Cortex of kidney (tissue), 1 donor: ENCODE measurements at places on chromosomes 6 and 20.

DNA sequence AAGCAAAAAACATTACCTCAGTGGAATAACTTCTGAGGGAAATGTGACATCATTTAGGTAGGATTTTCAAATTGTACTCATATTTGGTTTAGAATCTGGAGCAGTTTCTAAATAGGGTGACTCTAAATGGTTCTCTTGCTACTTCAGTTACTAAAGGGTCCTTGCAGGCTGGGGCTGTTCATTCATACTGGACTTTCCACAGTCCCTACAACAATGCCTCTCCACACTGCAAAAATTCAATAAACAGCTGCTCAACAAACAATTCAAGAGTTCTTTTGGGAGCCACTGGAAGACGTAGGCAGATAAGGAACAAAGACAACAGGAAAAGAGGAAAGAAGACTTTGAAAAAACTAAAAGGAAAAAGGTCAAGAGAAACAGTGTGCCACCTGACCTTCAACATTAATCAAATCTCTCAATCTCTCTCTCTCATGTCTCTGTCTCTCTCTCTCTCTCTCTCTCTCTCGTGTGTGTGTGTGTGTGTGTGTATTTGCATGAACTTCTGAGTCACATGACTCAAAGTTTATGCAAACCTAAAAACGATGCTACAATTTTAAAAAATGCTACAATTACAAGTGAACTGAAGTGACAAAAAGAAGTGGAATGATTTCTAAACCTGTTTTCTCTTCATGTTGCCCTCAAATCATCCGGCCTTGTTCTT, 14.5 kb downstream of the NOL7 start:
- DNase-seq, result no peak

DNA sequence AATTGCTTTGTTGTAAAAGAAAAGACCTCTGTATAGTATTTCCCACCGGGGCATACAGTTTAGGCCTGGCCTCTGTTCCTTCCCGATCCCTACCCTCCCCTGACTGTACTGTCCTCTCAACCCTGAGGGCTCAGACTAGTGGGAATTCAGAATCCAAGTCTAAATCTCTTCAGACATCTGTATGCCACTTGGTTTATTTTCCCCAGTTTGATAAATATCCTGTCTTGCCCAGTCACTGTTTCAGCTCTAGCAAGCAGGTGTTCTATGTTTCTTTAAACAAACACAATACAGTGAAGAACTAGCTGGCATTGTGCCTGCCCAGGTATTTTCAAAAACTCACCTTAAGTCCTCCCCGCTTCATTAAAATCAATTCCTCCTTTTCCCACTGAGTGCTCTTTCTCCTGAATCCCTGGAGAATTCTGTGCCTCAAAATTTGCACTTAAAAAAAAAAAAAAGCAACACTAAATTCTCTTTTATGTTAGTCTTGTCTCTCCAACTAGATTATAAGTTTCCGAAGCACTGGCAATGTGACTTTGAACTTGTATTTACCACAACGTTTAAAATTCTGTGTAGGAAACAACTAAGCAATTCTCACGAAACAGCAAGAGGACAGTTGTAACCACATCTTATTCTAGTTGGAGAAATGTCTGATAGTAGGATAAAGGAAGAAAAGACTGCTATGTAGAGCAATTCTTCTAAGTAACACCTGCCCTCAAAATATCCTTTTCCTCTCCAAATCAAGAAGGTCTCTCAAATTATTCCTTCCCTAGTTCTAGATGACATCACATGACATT, 112.0 kb upstream of the CARMIL1 start:
- no peak for DNase-seq

DNA sequence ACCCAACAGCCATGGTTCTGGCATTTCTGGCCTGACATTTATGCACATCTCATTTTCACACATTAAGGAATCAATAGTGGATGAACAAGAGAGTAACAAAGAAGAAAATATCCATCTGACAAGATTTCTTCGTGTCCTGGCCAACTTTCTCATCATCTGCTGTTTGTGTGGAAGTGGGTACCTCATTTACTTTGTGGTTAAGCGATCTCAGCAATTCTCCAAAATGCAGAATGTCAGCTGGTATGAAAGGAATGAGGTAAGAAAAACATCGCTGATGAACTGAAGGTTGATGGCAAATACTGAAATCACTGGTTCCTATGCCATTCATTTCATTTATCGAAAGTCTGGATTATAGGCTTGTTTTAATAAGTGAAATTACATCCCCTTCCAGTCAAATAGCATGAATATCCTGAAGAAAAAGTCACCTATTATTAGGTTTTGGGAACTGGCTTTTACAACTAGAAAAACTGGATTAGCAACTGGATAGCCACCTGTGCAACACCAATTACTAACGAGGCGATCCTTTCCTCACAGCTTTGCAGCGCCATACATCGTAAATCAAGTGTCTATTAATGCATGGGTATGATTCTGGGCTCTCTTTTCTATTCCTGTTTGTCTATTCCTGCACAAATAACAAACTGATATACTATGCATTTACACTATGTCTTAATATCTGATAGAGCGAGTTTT, 50.2 kb upstream of the NOP56 start:
- no peak for DNase-seq

DNA sequence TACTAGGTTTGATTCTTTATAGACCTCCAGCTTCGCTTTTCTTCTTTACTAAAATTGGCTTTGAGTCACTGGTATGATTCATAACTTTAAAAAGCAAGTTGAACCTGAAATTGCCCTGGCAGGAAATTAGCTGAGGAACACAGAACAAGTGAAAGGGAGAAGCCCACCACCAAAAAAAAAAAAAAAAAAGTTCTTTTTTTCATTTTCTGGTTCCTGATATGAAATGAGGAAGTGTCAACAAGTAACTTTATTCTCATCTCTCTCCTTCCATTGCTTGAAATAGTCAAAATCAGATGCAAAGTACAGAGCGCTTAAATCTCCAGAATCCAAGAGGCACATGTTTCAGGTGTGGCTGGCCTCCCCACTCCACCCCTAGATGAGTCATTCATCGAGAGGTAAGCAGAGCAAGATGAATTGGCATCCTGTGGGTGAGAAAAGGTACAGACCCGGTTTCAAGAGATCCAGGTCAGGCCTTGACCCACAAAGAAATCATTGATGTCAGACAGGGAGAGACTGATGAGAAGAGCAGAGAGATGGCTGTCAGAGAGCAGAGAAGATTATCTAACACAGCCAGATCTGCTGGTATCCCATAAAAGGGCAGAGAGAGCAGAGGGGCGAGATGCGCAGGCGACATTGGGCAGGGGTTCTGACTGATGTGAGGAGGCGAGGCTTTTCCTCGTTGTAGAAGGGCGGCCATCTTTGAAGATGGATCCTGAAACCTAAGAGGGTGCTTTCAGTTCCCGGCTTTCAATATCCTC, 54.8 kb upstream of the MBOAT1 start:
- DNase-seq, result no peak

DNA sequence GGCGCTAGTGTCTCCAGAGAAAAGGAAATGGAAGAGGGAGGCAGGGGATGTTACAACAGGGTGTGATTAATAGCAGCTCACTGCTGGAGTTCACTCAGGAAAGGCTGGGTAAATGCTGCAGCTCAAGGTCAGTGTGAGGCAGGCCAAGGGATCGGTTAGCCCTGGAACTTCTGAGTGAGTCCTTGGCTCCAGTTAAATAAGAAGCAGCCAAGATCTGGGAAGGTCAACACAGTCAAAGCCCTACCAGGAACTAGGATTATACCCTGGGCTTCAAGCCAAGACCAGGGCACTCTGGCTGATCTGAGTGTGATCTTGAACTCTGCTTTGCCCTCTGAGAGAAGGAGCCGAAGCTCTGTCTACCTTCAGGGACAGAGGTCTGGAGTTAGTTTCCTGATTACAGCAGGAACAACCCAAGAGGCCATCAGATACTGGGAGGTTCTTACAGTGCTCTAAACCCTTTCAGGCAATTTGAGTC, 44.3 kb downstream of the TPD52L1 start:
- DNase-seq, result no peak

- DNase-seq, result no peak
Measured at GRCh38 chr6:88296694-88297093, 130.5 kb upstream of the CNR1 start.

DNA sequence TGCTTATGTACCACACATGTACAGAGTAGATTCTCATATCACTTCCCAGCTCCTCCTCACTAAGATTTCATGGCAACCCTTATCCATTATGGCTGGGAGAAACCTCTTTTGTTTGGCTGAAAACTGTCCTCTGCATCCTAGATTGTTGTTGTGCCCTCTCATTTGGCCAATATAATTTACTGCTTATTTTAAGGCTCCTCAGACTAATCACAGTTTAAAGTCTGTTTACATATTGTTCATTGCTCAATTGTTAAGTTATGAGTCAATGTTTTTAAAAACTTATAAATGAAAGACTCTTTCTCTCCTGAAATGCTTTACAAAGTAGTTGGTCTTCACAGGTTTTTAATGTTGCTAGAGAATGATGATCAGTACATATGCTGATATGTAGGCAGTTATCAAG, 57.3 kb downstream of the FAM83B start:
- DNase-seq, result no peak

DNA sequence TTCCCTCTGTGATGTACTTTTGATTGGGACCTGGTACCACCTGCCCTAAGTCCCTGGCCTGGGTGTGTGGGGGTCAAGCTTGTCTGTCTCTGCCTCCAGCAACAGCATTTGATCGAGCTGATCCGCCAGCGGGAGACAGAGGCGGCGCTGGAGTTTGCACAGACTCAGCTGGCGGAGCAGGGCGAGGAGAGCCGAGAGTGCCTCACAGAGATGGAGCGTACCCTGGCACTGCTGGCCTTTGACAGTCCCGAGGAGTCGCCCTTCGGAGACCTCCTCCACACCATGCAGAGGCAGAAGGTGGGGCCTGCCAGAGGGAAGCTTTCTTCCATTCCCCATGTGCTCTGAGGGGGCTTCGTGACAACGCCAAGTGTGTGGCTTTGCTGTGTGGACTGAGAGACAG, 5.4 kb downstream of the GID8 start:
- DNase-seq, result no peak

GRCh38 chr20:50395914-50396488, 114.2 kb upstream of the PTPN1 start:
- DNase-seq, result no peak

DNA sequence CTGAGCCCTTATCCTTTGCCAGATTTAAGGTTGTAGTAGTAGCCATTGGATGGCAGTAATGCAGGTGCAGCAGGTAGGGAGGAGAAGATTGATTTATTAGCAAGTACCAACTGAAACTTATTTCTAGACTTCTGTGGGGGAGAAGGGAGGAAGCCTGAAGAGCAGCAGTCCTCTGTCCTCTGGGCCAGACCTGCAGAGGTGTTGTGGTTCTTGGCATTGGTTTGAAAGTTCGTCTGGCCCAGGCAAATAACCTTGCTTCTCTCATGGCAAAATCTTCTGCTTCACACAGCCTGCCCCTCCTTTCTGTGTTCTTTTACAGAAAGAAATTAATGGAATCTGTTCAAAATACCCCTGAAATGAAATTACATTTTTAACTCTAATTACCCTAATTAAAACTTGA, 24.5 kb downstream of the RALY start:
- DNase-seq, result no peak

DNA sequence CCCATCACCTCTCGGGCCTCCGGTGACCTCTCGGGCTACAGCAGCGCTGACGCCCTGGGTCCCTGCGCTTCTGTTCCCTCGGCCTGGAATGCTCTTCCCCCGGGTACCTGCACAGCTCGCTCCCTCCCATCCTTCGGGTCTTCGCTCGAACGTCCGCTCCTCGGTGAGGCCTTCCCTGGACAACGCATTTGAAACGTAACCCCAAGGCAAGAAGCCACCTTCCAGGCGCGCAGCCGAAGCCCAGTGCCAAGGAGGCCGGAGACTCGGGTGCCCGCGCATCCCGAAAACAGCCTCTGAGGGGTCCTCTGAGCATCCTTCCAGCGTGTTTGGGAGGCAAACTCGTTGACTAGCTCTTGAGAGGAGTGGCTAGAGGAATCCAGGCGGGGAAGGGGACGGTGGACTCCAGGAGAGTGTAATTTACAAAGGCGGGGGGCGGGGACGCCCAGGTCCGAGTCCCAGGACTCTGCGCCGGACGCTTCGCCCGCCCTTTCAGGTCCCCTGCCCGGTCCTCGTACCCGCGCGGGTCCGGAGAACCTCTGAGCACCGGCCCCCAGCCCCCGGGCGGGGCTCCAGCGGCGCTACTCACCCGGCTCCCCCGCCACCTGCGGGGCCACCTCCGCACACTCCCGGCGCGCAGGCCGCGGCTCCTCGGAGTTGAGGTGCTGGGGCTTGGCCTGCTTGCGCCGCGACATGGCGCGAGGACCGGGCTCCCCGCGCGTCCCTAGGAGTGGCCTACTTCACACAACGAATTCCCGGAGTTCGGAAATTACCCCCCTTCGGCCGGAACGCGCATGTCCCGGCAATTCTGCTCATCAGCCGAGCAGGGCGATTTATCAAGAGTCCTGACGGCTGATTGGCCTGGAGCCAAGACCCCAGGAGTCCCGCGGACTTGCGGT, 86.8 kb downstream of the ZFP64 start:
- DNase-seq, result no peak
